ENCODE measurements at places on chromosomes 16 and 17. TPM values are rescaled to one million over a fixed set of nuclear protein-coding genes. Genes with fewer than 3 reads are reported as not detected.

- H3K36me3 ChIP-seq: no peaks in the 10 kb centered on the region
- DNase-seq: no peak
- H3K4me3 ChIP-seq: no peak overlapping the region
- H3K27ac ChIP-seq: peak overlapping the region; percentile 68
- no peaks in the 10 kb centered on the region for H3K27me3 ChIP-seq
These were observed 119.8 kb downstream of the PRKCA start for GRCh38 chr17:66422186-66422585.

DNA sequence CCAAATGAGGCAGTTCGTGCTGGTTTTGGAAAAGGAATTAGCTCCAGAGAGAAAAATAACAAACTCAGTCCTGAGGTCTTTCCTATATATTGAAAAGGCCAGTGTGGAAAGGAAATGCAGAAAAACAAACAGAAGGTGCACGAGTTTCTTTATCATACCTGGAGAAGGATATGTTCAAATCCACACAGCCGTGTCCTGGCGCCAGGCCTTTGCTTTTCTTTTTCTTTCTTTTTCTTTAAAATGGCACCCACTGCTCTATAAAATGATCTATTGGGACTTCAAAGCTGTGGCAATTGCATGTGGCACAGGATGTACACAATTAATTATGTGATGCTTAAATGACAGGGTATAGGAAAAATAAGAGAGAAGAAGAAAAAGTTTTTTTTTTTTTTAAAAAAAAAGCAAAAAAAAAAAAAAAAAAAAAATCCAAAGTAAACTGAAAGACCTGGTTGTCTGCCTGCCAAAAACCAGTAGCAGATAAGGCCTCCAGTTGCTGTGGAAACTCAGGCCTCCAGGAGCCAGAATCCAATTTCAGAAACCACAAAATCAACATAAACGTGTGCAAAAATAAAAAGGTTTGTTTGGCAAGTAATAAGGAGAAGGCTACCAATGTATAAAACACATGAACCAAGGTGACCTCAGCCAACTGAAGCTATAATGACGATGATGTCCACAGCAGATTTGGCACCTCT lies 957.6 kb upstream of the SOX9 start:
- no peak overlapping the region for H3K4me3 ChIP-seq
- H3K27ac ChIP-seq: no peak overlapping the region
- no peaks in the 10 kb centered on the region for H3K36me3 ChIP-seq
- no peaks in the 10 kb centered on the region for H3K4me1 ChIP-seq

CYTH1 gene
- 320 TPM for polyA plus RNA-seq

- no peak overlapping the region for H3K27ac ChIP-seq
- H3K36me3 ChIP-seq: no peaks in the 10 kb centered on the region
- no peaks in the 10 kb centered on the region for H3K4me1 ChIP-seq
- no peak for DNase-seq
These were observed 205.2 kb upstream of the WSCD1 start for GRCh38 chr17:5864741-5865657.

KCNAB3 gene
- polyA plus RNA-seq: 0.80 TPM

- no peaks in the 10 kb centered on the region for H3K27me3 ChIP-seq
- no peak for DNase-seq
- H3K4me1 ChIP-seq: peaks cover 51% of the 10 kb centered on the region
- peak overlapping the region; percentile 95 for H3K4me3 ChIP-seq
These were observed 2.4 kb downstream of the SKAP1 start for GRCh38 chr17:48427598-48427997.

- no peaks in the 10 kb centered on the region for H3K4me1 ChIP-seq
- no peak overlapping the region for H3K27ac ChIP-seq
- no peak overlapping the region for H3K4me3 ChIP-seq
- H3K27me3 ChIP-seq: peaks cover 11% of the 10 kb centered on the region
- no peak for DNase-seq
These were observed 17.7 kb upstream of the TANC2 start for GRCh38 chr17:62948370-62948769.

OMG gene
- not detected for polyA plus RNA-seq

DNAAF1 gene
- polyA plus RNA-seq: 0.08 TPM

TMC5 gene
- polyA plus RNA-seq: not detected

DNA sequence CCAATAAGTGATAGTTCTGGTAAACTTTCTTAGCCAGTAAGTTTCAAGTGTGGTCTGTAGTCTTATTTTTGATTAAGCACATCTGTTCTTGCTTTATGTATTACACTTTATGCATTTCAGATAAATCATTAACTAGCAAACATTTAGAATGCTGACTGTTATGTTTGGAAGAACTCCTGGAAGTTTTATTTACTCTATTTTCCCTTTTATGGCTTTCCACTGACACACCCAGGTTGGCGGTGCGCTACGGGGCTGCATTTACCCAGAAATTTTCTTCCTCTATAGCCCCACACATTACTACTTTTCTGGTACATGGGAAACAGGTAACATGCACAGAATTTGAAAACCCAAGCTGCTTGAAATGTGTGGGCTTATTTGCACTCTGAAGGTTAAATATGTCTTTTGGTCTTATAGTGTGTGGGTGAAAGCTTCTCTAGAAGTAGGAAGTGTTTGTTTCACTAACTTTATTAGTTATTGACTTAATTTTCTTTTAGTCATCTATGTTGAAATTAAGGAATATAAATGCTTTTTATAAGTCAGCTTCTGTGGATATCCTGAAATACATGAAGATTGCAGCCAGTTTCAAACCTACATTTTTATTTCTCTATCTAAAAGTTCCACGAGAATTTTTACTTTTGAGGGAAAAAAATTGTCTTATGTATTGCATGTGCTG lies 203.7 kb downstream of the PHKB start:
- H3K36me3 ChIP-seq: peaks cover 69% of the 10 kb centered on the region
- no peaks in the 10 kb centered on the region for H3K4me1 ChIP-seq
- H3K27ac ChIP-seq: no peak overlapping the region
- no peak overlapping the region for H3K4me3 ChIP-seq
- H3K27me3 ChIP-seq: no peaks in the 10 kb centered on the region

CTRL gene
- polyA plus RNA-seq: 2.2 TPM

- no peak overlapping the region for H3K4me3 ChIP-seq
- peaks cover 2% of the 10 kb centered on the region for H3K27me3 ChIP-seq
- H3K4me1 ChIP-seq: no peaks in the 10 kb centered on the region
- DNase-seq: no peak
- no peaks in the 10 kb centered on the region for H3K36me3 ChIP-seq
- H3K27ac ChIP-seq: no peak overlapping the region
These were observed 331.5 kb downstream of the HAPSTR1 start for GRCh38 chr16:9422762-9423513.

KRTAP9-2 gene
- not detected for polyA plus RNA-seq

- DNase-seq: no peak
- H3K4me1 ChIP-seq: peaks cover 3% of the 10 kb centered on the region
- H3K27me3 ChIP-seq: peaks cover 4% of the 10 kb centered on the region
- H3K36me3 ChIP-seq: no peaks in the 10 kb centered on the region
These were observed 112.7 kb downstream of the NPIPB5 start for GRCh38 chr16:22623351-22623781.

GRCh38 chr17:39244600-39245570 lies 19.1 kb upstream of the STAC2 start:
- no peaks in the 10 kb centered on the region for H3K36me3 ChIP-seq
- H3K4me1 ChIP-seq: peaks cover 6% of the 10 kb centered on the region
- DNase-seq: peak; percentile 85
- no peaks in the 10 kb centered on the region for H3K27me3 ChIP-seq

- no peak for DNase-seq
- H3K27me3 ChIP-seq: peaks cover 4% of the 10 kb centered on the region
- H3K4me1 ChIP-seq: no peaks in the 10 kb centered on the region
- H3K36me3 ChIP-seq: no peaks in the 10 kb centered on the region
- no peak overlapping the region for H3K27ac ChIP-seq
- H3K4me3 ChIP-seq: no peak overlapping the region
These were observed 178.8 kb upstream of the PSMD7 start for GRCh38 chr16:74117798-74118197.

- H3K4me1 ChIP-seq: no peaks in the 10 kb centered on the region
- peaks cover 13% of the 10 kb centered on the region for H3K27me3 ChIP-seq
- no peak overlapping the region for H3K27ac ChIP-seq
- no peak overlapping the region for H3K4me3 ChIP-seq
- no peak for DNase-seq
These were observed 42.3 kb upstream of the CCNF start for GRCh38 chr16:2386990-2387389.

C1QL1 gene
- not detected for polyA plus RNA-seq

OR3A3 gene
- polyA plus RNA-seq: not detected

- peaks cover 48% of the 10 kb centered on the region for H3K27me3 ChIP-seq
- H3K4me1 ChIP-seq: peaks cover 3% of the 10 kb centered on the region
- H3K4me3 ChIP-seq: no peak overlapping the region
- no peak for DNase-seq
- no peak overlapping the region for H3K27ac ChIP-seq
These were observed 10.2 kb upstream of the ETV4 start for GRCh38 chr17:43556292-43556691.

- no peaks in the 10 kb centered on the region for H3K27me3 ChIP-seq
- H3K27ac ChIP-seq: no peak overlapping the region
- no peak for DNase-seq
- H3K36me3 ChIP-seq: no peaks in the 10 kb centered on the region
- H3K4me3 ChIP-seq: no peak overlapping the region
These were observed 9.0 kb upstream of the HAPSTR1 start for GRCh38 chr16:9082422-9082821.
